ENCODE measurements at places on chromosomes 5 and 9.

- DNase-seq: no peak
These were observed 541.4 kb downstream of the CSNK1G3 start for GRCh38 chr5:124053340-124053739.

GRCh38 chr5:116478491-116478890 is 96.1 kb downstream of the SEMA6A start:
- no peak for DNase-seq

GRCh38 chr9:20390400-20390799 is 231.9 kb downstream of the MLLT3 start:
- DNase-seq: no peak

- DNase-seq: peak; percentile 50
These were observed 33.1 kb downstream of the APTX start for GRCh38 chr9:32968101-32969011.

DNA sequence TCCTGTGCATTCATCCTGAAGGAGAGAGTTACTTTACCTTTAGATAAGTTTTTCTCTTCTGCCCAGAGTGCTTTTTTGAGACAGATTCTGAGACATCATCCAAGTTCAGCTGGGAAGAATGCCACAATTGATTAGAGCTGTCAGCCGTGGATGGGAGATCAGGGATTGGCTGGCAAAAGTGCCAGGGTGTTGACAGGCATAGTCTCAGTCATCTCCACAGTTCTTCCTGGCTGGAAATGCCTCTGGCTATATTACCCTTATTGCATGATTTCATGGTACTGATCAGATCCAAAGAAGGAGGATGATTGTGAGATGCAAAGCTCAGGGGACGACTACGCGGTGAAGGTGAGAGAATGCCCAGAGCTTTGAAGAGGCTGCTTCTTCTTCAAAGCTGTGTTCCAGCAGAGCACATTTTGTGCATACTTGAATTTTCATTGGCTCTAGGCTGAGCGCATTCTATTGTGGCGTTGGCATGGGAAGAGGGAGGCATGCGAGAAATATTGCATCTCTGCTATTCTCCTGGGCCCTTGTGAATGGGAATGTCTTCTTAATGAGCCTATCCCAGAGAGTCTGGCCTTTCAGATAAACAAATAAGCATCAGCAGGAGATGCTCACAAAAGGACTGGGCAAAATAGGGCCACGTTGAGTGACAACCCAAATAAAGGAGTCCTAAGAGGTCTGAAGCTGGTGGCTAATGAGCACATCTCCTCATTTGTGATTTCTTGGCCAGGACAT is 82.1 kb downstream of the GRIA1 start:
- DNase-seq: no peak

GRCh38 chr9:31839273-31839672 is 545.2 kb upstream of the ACO1 start:
- DNase-seq: no peak

GRCh38 chr9:124964604-124965003 is 23.7 kb upstream of the GOLGA1 start:
- no peak for DNase-seq

- no peak for DNase-seq
These were observed 732.1 kb upstream of the RIOK2 start for GRCh38 chr5:97915106-97915505.

GRCh38 chr5:310941-311434 is 10.5 kb upstream of the AHRR start:
- DNase-seq: no peak

DNA sequence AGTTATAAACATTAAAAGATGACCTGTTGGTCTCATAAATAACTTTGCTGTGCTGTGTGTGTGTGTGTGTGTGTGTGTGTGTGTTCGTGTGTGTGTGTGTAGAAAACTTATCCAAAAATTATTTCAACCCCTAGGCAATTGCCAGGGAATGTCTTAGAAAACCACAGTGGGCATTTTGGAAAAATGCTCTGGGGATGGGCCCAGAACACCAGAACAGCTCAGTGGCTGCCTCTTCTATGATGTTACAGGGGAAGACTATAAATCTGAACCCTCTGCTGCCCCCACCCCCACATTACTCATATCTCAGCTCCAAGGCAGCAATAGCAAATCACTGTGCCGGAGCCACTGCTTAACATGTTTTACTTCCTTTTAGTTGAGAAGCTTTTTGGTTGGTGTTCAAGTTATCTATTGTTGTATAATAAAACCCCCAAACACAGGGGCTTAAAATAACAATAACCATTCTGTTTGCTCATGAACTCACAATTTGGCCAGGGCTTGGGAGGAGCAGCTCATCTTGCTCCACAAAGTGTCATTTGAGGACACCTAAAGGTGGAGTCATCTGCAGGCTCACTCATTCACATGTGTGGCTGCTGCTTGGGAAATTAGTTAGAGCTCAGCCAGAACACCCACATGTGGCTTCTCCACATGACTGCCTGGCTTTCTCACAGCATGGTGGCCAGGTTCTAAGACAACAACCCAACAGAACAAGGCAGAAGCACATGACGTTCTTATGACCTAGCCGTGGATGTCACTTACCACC is 40.4 kb downstream of the ACTBL2 start:
- peak; percentile 68 for DNase-seq

GRCh38 chr9:1202512-1203280 is 152.5 kb downstream of the DMRT2 start:
- DNase-seq: no peak

- DNase-seq: peak; percentile 34
These were observed 288.9 kb downstream of the RAB3C start for GRCh38 chr5:58871648-58872242.

DNA sequence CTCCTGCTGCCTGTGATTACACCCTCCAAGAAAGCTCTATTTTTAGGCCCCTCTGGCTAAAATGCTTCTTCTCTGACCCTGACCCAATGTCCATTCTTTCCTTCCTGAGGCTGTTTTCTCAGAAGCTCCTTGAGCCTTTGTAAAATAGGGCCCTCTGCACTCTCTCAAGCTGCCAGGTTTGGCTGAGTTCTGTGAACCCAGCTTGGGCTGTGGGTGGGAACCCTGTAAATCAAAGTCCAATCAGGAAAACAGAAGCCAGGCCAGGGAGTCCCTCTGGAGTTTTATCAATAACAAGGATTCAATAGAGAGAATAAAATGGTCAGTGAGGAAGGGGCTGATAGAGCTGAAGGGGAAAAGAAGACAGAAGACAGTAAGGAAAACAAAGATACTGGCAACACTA is 43.7 kb upstream of the ERCC6L2 start:
- DNase-seq: no peak

DNA sequence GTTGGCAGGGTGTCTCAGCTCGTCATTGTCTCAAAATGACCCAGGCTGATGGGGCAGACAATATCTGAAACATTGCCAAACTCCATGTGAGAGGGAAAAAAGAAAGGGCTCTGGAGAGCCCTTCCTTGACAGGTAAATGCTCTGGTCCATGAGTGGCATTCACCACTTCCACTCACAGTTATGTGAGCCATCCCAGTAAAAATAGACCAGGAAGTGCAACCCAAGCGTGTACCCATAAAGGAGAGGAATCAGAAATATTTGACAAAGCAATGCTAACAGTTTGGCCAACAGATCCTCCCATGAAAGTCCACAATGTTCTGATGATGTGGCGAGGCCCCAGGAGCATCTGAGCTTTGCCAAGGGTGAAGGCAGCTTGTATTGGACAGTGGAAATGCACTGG is 49.4 kb downstream of the ASTN2 start:
- DNase-seq: no peak

- DNase-seq: no peak
These were observed 2.5 kb upstream of the YTHDC2 start for GRCh38 chr5:113510836-113511451.

DNA sequence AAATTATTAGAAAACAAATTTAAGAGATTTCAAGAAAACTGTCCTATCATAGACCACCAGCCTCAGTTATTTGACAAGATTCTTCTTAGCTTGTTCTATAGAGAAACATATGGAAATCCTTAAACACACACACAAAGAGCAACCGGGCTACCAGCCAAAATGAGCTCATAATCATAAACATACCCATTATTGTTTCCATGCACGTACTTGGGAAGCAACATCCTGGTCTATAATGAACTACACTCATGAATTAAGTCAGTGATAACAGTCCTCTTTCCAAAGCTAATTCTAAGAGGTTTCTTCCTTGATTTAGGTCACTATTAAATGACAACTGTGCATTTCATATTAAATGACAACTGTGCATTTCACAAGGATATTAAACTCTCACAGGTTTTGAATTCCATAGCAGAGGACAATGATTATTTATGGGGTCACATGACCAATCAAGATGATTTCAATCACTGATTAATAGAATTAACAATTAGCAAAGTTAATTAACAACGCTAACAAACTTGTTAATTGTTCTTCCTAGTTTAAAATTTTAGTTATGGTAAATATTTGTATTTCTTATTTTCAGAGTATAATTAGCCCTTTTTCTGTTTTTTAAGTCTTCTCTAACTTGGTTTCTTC is 77.0 kb downstream of the OXCT1 start:
- no peak for DNase-seq

DNA sequence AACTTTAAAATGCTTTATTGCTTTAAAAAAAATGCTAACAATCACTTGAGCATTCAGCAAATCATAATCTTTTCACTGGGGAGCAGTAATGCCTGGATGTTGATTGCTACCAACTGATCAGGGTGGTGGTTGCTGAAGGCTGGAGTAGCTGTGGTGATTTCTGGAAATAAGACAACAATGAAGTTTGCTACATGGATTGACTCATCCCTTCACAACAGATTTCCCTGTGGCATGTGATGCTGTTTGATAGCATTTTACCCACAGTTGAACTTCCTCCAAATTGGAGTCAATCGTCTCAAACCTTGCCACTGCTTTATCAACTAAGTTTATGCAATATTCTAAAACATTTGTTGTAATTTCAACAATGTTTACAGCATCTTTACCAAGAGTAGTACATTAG is 83.3 kb downstream of the MLLT3 start:
- no peak for DNase-seq

GRCh38 chr5:40436535-40437237 is 243.0 kb upstream of the PTGER4 start:
- DNase-seq: no peak

- peak; percentile 64 for DNase-seq
These were observed 315 bp downstream of the PIK3R1 start for GRCh38 chr5:68215898-68216244.

GRCh38 chr5:134945041-134945440 is 22.7 kb upstream of the CATSPER3 start:
- no peak for DNase-seq

DNA sequence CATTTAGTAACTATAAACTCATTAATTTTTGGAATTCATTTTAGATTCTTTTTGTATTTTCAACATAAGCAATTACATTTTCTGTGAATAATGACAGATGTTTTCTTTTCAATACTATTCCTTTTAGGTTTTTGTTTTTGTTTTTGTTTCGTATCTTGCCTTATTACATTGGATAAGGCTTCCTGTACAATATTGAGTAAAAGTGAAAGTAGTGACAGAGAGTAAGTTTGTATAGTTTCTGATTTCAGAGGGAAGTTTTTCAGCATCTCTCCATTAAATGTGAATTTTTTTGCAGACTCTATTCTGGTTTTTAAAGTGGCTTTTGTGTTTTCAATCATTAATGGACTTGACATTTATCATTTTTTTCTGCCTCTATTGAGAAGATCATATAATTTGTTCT is 12.8 kb upstream of the CAMK4 start:
- DNase-seq: no peak

DNA sequence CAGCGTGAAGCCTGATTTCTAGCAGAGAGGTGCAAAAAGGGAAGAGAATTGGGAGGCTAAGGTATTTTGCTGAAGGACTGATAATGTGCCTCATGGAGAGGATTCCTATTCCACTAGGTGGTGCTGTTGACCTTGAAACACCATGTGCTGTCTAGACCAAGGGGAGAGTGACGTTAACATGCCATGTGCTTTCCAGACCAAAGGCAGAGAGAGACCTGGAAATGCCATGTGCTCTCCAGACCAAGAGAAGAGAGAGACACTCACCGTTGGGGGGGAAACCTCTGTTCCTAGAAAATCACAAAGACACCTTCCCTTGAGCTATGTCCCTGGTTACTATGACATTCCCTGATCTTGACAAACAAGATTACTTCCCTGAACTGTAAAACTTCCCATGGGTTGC is 286.0 kb upstream of the TUSC1 start:
- DNase-seq: peak; percentile 33

DNA sequence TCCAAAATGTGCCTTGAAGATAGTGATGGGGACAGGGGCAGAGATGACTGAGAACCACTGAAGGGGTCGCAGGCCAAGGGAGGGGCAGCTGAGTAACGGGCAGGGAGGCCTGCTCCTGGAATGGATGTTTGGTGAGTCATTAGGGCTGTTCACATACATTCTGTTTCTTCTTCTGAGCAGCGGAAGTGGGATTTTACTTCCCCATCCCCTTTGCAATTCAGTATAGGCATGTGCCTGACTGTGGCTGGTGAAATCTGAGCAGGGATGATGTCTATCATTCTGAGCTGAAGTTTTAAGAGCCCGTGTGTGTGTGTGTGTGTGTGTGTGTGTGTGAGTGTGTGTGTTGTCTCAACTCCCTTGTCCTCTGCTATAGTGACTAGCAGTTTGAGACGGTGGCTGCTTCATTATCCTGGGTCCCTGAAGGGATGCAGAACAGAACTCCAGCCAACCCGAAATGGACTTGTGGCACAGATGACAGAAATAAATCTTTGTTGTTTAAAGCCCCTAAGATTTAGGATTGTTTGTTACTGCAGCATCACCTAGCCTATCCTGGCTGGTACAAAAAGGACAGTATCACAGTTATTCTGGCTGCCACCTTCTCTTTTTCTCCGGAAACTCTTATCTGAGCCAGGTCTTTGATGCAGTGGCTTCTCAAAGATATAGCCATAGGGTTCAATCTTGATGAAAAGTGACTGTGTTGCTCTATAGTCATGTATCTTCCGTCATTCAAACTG is 29.2 kb upstream of the TGFBI start:
- DNase-seq: peak; percentile 36

- DNase-seq: no peak
These were observed 202.2 kb downstream of the ARL15 start for GRCh38 chr5:54108136-54108535.

DNA sequence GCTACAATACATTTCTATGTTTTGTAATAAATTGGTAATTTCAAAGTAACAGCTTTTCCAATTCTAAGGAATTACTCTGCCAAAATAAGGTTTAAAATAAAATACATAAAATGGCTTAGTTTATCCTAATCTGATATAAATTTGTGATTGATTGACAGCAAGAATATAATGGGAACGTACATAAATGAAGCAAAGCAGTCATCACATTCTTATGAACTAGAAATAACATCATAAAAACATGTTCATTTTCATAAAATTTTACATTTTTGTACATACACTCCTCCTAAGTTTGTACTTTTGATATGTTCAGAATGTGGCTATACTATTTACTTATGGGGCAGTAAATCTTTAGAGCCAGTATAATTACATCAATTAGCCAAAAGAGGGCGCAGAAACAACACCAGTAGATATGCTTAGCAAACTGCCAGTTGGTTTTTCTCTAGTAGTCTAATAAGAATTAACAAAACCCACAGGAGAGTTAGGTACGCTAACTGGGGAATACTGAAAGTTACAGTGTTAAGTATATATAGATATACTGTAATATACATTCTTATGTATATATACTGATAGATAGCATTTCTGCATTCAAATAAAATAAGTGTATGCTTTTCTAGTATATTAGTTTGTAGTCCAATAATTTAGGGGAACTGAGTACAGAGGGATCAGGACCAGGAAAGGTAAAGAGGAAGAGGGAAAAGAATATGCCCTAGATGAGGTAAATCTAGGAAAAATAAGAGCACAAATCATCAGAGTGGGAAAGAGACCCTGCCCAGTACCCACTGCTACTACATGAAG is 76.8 kb downstream of the ZDHHC21 start:
- DNase-seq: peak; percentile 2

- no peak for DNase-seq
These were observed 102.3 kb downstream of the KIAA0825 start for GRCh38 chr5:94516148-94516547.
